ENCODE measurements at places on chromosomes 12 and 14. TPM values are rescaled to one million over a fixed set of nuclear protein-coding genes. Genes with fewer than 3 reads are reported as not detected.

Gene AICDA
- not detected for total RNA-seq

- no peaks in the 10 kb centered on the region for H3K27me3 ChIP-seq
- H3K36me3 ChIP-seq, result no peaks in the 10 kb centered on the region
- H3K4me3 ChIP-seq, result no peak overlapping the region
These were observed 28.6 kb downstream of the DUSP6 start for GRCh38 chr12:89323568-89324218.

Gene TTC5
- total RNA-seq, result 12.5 TPM

GRCh38 chr14:99159341-99160340, 112.4 kb downstream of the BCL11B start:
- no peak overlapping the region for H3K27ac ChIP-seq
- DNase-seq, result no peak
- H3K27me3 ChIP-seq, result no peaks in the 10 kb centered on the region
- no peak overlapping the region for H3K4me3 ChIP-seq

Gene TSHR
- total RNA-seq, result not detected

DNA sequence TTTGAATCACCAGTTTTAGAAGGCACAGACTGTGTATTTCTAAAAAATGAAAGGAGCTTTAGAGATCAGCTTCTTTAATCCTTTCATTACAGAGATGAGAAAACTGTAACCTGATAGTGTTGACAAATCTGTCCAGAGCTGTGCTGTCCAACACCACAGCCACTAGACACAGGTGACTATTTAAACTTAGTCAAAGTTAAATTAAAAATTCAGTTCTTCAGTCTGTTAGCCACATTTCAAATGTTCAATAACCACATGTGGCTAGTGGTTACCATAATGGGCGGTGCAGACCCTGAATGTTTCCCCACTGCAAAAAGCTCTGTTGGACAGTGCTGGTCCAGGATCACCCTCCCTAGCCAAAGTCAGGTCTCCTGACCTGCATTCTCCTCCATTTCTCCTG, 21.6 kb downstream of the DAD1 start:
- H3K4me3 ChIP-seq, result no peak overlapping the region
- no peak for DNase-seq
- no peaks in the 10 kb centered on the region for H3K36me3 ChIP-seq
- peaks cover 34% of the 10 kb centered on the region for H3K4me1 ChIP-seq
- no peaks in the 10 kb centered on the region for H3K27me3 ChIP-seq
- no peak overlapping the region for H3K27ac ChIP-seq

Gene EMP1
- total RNA-seq, result 40.5 TPM

GRCh38 chr14:61750708-61751474, 11.3 kb upstream of the SNAPC1 start:
- no peak overlapping the region for H3K27ac ChIP-seq
- peak overlapping the region; percentile 46 for H3K4me3 ChIP-seq

GRCh38 chr12:6333566-6333965, 8.3 kb downstream of the TNFRSF1A start:
- H3K27me3 ChIP-seq, result no peaks in the 10 kb centered on the region
- H3K27ac ChIP-seq, result peak overlapping the region; percentile 98
- H3K36me3 ChIP-seq, result peaks cover 14% of the 10 kb centered on the region
- peaks cover 54% of the 10 kb centered on the region for H3K4me1 ChIP-seq
- H3K4me3 ChIP-seq, result no peak overlapping the region

GRCh38 chr12:68673788-68674187, 13.0 kb upstream of the NUP107 start:
- no peaks in the 10 kb centered on the region for H3K4me1 ChIP-seq
- no peak overlapping the region for H3K27ac ChIP-seq
- no peak for DNase-seq
- H3K4me3 ChIP-seq, result no peak overlapping the region
- no peaks in the 10 kb centered on the region for H3K27me3 ChIP-seq

DNA sequence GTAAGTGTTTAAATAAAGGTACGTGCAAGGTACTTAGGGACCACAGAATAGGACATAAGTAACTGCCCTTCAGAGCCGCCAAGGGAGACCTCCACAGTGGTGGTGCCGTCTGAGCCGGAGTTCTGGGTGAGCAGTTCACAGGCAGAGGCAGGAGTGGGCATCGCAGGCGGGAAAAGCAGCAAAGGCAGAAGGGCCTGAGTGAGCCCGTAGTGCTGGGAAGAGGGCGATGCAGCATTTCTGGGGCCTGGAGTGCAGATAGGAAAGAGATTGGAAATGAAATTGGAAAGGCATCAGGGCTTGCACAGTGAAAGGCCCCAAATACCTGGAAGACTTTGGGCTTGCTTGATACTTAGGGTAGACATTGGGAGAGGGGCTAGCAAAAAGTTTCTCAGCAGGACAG, 32.9 kb downstream of the EVL start:
- H3K27me3 ChIP-seq, result no peaks in the 10 kb centered on the region
- H3K4me3 ChIP-seq, result no peak overlapping the region
- H3K36me3 ChIP-seq, result no peaks in the 10 kb centered on the region
- no peak for DNase-seq
- H3K4me1 ChIP-seq, result no peaks in the 10 kb centered on the region
- no peak overlapping the region for H3K27ac ChIP-seq

Gene TEX52
- total RNA-seq, result not detected

- no peak overlapping the region for H3K27ac ChIP-seq
- H3K36me3 ChIP-seq, result no peaks in the 10 kb centered on the region
- no peaks in the 10 kb centered on the region for H3K27me3 ChIP-seq
These were observed 6.3 kb downstream of the FOXN4 start for GRCh38 chr12:109302770-109303169.

- DNase-seq, result no peak
- H3K36me3 ChIP-seq, result no peaks in the 10 kb centered on the region
- H3K27me3 ChIP-seq, result no peaks in the 10 kb centered on the region
- no peak overlapping the region for H3K4me3 ChIP-seq
These were observed 63.6 kb upstream of the BCL2L14 start for GRCh38 chr12:12007001-12007712.

Gene DTX1
- 11.9 TPM for total RNA-seq

GRCh38 chr12:111105294-111105693, 184.9 kb upstream of the MYL2 start:
- H3K4me1 ChIP-seq, result no peaks in the 10 kb centered on the region
- DNase-seq, result no peak
- H3K27me3 ChIP-seq, result no peaks in the 10 kb centered on the region

GRCh38 chr12:69903548-69903947, 78.5 kb downstream of the MYRFL start:
- no peaks in the 10 kb centered on the region for H3K36me3 ChIP-seq
- no peak for DNase-seq
- no peak overlapping the region for H3K4me3 ChIP-seq
- no peaks in the 10 kb centered on the region for H3K27me3 ChIP-seq
- H3K27ac ChIP-seq, result no peak overlapping the region

Gene IQSEC3
- 0.78 TPM for total RNA-seq

DNA sequence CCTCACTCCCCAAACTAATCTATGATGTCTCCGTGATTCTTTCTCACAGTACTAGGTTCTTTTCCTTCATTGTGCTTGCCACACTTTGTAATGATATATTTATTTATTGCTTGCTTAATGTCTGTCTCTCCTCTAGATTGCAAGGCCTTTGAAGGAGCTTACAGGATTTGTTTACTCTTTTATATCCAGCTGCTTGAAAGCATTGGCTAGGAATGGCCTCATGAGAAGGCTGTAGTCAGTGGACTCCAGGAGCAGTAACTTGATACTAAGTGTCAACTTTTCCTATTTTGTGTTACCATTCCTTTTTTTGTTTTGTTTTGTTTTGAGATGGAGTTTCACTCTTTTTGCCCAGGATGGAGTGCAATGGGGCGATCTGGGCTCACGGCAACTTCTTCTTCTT, 7.3 kb upstream of the FAM234B start:
- DNase-seq, result no peak
- no peak overlapping the region for H3K27ac ChIP-seq
- no peaks in the 10 kb centered on the region for H3K4me1 ChIP-seq
- H3K36me3 ChIP-seq, result no peaks in the 10 kb centered on the region

DNA sequence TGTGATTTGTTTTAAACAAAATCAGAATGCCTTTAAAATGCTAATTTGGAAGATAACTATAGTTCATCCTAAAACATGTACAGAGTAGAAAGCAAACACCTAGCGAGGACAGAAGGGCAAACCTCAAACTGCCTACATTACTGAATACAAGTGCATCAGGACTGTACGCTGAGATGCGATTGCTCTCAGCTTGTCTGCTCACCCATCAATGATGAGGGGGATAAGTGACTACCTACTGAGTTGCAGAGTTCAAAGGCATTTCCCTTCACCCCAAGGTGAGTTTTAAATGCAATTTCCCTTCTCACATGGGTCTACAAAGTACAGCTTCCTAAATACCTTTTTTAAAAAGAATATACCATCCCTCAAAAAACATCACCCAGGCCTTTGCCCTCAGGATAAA, 52.9 kb downstream of the PHLDA1 start:
- DNase-seq, result no peak
- peak overlapping the region; percentile 69 for H3K27ac ChIP-seq
- H3K4me1 ChIP-seq, result peaks cover 49% of the 10 kb centered on the region

DNA sequence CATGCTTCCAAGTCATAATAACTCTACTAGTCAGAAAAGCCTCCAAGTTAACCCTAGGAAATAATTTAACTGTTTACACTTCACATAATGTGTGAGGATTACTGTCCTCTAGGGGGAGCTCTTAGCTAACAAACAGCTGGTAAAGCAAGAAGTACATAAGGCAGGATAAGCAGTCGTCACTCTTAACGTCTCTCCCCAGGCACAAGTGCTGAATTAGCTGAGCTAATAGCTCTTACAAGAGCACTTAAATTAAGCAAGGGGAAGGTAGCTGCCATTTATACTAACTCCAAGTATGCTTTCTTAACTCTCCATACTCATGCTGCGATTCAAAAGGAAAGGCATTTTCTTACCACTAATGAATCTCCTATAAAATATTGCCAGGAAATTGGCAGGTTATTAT, 79.3 kb upstream of the TSPAN11 start:
- H3K27ac ChIP-seq, result no peak overlapping the region
- H3K4me3 ChIP-seq, result no peak overlapping the region
- H3K36me3 ChIP-seq, result no peaks in the 10 kb centered on the region
- H3K27me3 ChIP-seq, result no peaks in the 10 kb centered on the region
- peaks cover 7% of the 10 kb centered on the region for H3K4me1 ChIP-seq

DNA sequence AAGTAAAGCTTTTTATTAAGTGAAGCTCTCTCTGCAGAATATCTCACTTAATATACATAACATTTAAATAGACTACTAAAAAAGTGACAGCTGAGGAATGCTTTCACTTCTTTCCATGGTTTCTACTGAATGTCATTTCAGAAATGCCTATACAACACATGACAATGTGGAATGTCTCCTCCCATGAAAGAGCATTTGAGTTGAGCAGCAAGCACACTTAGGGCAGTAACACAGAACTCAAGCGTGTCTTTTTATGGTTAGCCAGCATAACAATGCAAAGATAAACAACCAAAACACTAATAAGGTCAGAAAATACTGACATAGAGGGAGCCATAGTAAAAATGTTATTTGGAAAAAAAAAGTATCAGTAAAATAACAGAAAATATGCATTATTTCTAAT, 9.4 kb downstream of the PPP1R12A start:
- no peaks in the 10 kb centered on the region for H3K27me3 ChIP-seq
- H3K27ac ChIP-seq, result no peak overlapping the region
- no peaks in the 10 kb centered on the region for H3K36me3 ChIP-seq
- H3K4me3 ChIP-seq, result no peak overlapping the region
- no peak for DNase-seq

DNA sequence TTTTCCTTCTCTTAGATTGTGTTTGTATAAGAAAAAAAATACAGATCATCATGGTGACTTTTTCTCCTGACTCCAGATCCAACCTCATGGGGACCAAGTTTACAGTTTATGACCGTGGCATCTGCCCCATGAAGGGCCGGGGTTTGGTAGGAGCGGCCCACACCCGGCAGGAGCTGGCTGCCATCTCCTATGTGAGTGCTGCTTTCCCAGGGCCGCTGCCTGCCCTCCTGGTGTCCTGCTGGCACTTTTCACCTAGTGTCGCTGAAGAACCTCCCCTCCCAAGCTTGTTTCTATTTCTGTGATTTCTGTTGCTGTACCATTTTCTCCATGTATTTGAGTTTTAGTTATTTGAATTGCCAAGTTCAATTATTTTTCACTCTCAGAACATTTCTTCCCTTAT, 24.8 kb upstream of the TEAD4 start:
- no peaks in the 10 kb centered on the region for H3K27me3 ChIP-seq
- H3K4me1 ChIP-seq, result no peaks in the 10 kb centered on the region
- H3K27ac ChIP-seq, result no peak overlapping the region

Gene ASCL1
- not detected for total RNA-seq

Gene RNASE7
- total RNA-seq, result 1.0 TPM

GRCh38 chr12:31301311-31301710, 24.6 kb downstream of the SINHCAF start:
- DNase-seq, result no peak
- no peaks in the 10 kb centered on the region for H3K27me3 ChIP-seq

DNA sequence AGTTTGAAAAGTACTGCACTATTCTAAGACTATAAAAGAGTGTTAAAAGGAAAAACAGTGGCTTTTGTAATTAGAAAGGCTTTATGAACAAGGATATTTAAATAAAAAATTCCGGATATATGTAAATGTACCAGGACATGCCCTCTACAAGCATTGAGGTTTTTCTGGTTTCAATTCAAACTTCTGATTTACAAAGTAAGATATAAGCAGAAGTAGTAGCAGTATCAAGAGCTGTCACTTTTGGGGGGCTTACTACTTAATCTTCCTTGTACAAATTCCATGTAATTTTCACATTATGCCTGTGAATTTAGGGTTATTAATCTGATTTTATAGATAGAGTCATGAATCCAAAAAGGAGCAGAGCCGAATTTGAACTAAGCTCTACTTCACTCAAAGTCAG, 170.3 kb upstream of the ATP2B1 start:
- no peaks in the 10 kb centered on the region for H3K27me3 ChIP-seq
- no peaks in the 10 kb centered on the region for H3K36me3 ChIP-seq
- no peak overlapping the region for H3K4me3 ChIP-seq
- no peak overlapping the region for H3K27ac ChIP-seq

Gene CCDC92
- 25.1 TPM for total RNA-seq

- no peaks in the 10 kb centered on the region for H3K27me3 ChIP-seq
- H3K36me3 ChIP-seq, result no peaks in the 10 kb centered on the region
- no peak overlapping the region for H3K4me3 ChIP-seq
- H3K4me1 ChIP-seq, result no peaks in the 10 kb centered on the region
- no peak for DNase-seq
- H3K27ac ChIP-seq, result no peak overlapping the region
These were observed 91.2 kb downstream of the WNK1 start for GRCh38 chr12:843609-844008.

Measured in body of pancreas (tissue), 4 donors.